ENCODE measurements at places on chromosomes 11 and 22. TPM values are rescaled to one million over a fixed set of nuclear protein-coding genes. Genes with fewer than 3 reads are reported as not detected.
A peak's percentile ranks its signal among the peaks of the same experiment; 100 is the strongest.

Gene SMTNL1
- not detected for total RNA-seq

Gene STX5
- total RNA-seq, result 48.8 TPM

Gene KCNJ11
- 11.9 TPM for total RNA-seq

Gene MFRP
- not detected for total RNA-seq

Gene MYO7A
- total RNA-seq, result 21.0 TPM

Gene NUCB2
- total RNA-seq, result 145 TPM

Gene GGT5
- total RNA-seq, result 21.8 TPM

Gene LRRC32
- 33.2 TPM for total RNA-seq

Gene MRGPRX2
- 0.09 TPM for total RNA-seq

Gene CDC42BPG
- 37.1 TPM for total RNA-seq

Gene PHETA2
- total RNA-seq, result 10.3 TPM

Gene OR52I1
- total RNA-seq, result not detected

Gene RAB39A
- total RNA-seq, result 1.6 TPM

Gene RFPL3
- not detected for total RNA-seq

Gene POU2AF1
- total RNA-seq, result 12.9 TPM

DNA sequence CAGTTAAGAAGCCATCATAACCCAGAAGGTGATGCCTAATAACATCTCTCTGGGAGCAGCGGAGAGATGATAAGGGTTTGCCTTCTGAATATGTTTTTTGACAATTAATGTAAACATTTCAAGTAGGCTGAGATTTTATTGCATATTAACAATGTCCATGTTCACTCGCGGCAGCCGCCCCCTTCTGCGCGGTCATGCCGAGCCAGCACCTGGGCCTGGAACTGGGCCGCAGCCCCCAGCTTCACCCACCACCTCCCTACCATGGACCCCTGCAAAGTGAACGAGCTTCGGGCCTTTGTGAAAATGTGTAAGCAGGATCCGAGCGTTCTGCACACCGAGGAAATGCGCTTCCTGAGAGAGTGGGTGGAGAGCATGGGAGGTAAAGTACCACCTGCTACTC lies 4.3 kb upstream of the SAA1 start:
- DNase-seq, result no peak

DNA sequence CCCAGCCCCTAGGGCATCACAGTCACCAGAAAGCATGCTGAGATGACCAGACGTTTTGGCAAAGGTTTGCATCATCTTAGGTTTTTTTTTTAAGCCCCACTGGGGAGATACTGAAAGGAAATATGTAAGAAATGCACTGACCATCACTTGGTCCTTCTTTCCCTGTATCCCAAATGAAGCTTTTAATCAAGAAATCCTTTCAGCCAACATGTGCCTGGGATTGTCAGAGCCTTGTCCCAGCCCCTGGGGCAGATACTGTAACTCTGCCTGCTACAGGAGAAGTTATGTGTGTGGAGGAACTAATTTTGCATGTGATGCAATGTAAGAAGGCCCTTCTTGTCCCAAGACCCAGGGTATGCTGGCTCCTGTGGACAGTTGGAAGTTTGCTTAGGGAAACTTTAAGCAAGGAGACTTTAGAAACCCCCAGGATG lies 65.6 kb downstream of the PPFIBP2 start:
- no peak for DNase-seq

- DNase-seq, result no peak
Measured at GRCh38 chr22:27873472-27873871, 45.6 kb downstream of the PITPNB start.

- no peak for DNase-seq
Measured at GRCh38 chr22:37419370-37419968, 7.8 kb downstream of the ELFN2 start.

DNA sequence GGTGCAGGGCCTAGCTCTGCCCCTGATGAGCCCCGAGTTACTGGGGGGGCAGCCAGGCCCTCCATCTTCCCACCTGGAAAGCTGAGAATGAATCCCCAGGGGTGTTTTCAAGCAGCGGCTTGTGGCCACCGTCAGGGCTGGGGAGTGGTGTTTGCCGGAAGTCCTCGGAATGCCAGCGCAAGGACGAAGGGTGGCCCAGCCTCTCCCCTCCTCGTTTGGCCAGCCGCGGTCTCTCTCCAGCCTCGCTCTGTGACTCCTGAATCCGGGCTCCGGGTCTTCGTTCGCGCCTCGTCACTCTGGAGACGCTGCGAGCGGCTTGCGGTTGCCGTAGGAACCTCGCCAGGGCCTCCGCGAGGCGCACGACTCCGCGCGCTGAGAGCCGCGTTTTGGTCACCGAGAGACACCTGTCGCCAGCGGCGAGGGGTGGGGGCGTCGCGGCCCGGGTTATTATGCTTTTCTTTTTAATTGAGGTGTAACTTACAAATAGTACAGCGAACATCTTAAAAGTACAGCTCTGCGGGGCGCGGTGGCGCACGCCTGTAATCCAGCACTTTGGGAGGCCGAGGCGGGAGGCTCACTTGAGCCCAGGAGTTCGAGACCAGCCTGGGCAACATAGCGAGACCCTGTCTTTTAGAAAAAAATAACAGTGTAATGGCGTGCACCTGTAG lies 6.3 kb upstream of the KDELR3 start:
- peak; percentile 79 for DNase-seq

- DNase-seq, result no peak
Measured at GRCh38 chr11:44916801-44917385, 33.8 kb downstream of the TP53I11 start.

- no peak for DNase-seq
Measured at GRCh38 chr11:115276191-115276590, 228.0 kb downstream of the CADM1 start.

DNA sequence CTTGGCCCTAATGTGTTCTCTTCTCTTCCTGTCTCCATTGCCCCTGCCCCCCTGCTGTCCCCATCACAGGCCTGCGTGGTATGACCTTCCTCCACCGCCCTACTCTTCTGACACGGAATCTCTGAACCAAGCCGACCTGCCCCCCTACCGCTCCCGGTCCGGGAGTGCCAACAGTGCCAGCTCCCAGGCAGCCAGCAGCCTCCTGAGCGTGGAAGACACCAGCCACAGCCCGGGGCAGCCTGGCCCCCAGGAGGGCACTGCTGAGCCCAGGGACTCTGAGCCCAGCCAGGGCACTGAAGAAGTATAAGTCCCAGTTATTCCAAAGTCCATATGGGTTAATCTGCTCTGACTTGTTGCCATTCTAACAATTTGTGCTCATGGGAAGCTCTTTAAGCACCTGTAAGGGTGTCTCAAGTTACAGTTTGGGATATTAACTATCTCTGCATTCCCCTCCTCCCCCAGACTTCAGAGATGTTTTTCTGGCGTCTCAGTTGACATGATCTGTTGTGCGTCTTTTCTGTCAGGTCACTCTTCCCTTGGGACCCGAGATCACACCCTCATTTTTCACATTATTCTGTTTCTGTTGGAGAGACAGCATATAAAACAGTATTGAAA lies 60.0 kb downstream of the COMMD9 start:
- DNase-seq, result no peak

DNA sequence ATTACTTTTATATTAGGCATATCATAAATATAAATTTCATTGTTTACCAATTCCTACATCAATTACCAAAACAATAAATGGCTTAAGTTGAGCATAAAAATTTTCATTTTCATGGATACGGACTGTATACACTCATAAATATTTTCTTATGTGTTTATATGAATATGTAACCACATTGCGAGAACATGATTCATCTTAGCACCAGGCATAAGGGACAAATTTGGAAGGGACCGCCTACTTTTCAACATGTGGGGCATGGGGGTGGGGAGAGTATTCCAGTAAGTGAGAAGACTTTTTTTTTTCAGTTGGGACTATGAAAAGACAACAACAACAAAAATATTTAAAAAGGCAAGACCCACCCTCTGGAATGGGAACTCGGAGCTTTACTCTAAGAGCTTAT lies 296.1 kb downstream of the RAB38 start:
- DNase-seq, result no peak

- no peak for DNase-seq
Measured at GRCh38 chr11:60869451-60869825, 2.1 kb downstream of the ZP1 start.

- DNase-seq, result no peak
Measured at GRCh38 chr11:122690801-122691548, 35.5 kb downstream of the UBASH3B start.

DNA sequence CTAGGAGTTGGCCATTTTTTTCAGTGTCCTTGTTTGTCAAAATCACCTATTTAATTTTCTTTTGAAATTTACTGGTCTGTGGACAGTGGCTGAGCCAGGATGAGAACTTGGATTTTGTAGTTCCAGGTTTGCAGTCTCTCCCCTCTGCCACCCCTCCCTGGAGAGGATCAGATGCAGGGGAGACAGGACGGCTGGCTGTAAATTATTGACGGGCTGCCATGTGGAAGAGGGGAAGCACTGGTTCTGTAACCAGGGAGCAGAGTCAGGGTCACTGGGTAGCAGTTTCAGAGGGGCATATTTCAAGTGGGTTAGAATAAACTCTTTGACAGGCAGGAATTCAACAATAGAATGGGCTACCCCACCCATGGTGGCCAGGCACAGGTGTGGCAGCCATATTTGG lies 20.6 kb upstream of the YWHAH start:
- DNase-seq, result no peak

GRCh38 chr11:110761131-110761530 lies 48.9 kb upstream of the ARHGAP20 start:
- DNase-seq, result no peak

DNA sequence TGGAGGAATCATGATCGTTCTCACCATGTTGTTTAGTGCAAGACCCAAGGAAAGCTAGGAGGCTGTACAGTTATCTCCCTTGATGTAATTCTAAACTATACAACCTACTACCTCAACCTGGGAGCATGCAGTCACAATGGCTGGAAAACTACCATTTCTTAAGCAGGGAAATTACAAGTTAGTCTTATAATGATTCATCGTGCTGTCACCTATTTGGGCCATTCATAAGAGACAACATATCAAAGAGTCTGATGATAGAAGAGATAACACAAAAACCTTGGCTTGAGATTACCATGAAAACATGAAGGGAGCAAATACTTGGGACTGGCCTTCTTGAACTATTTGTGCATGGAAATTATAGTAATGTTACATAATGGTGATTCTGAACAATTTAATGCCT lies 30.5 kb upstream of the BLID start:
- DNase-seq, result no peak

DNA sequence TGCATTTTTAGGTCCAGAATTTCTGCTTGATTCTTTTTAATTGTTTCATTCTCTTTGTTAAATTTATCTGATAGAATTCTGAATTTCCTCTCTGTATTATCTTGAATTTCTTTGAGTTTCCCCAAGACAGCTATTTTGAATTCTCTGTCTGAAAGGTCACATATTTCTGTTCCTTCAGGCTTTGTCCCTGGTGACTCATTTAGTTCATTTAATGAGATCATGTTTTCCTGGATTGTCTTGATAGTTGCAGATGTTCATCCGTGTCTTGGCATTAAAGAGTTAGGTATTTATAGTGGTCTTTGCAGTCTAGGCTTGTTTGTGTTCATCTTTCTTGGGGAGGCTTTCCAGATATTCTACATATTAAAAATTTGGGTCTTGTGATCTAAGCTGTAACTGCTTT lies 694.8 kb upstream of the CCDC179 start:
- no peak for DNase-seq

- DNase-seq, result peak; percentile 90
Measured at GRCh38 chr11:77471558-77472193, 2.2 kb downstream of the PAK1 start.

GRCh38 chr11:68872216-68873003 lies 30.7 kb upstream of the CPT1A start:
- no peak for DNase-seq

- DNase-seq, result no peak
Measured at GRCh38 chr22:49686495-49687219, 141.0 kb downstream of the BRD1 start.

- DNase-seq, result no peak
Measured at GRCh38 chr11:31795706-31796498, 15.2 kb downstream of the PAX6 start.
